NCI-H146 (cell line): ENCODE measurements at places on chromosomes 2 and 18.

- no peak for DNase-seq
Observed at GRCh38 chr2:163859951-163860350, 124.1 kb upstream of the FIGN start.

DNA sequence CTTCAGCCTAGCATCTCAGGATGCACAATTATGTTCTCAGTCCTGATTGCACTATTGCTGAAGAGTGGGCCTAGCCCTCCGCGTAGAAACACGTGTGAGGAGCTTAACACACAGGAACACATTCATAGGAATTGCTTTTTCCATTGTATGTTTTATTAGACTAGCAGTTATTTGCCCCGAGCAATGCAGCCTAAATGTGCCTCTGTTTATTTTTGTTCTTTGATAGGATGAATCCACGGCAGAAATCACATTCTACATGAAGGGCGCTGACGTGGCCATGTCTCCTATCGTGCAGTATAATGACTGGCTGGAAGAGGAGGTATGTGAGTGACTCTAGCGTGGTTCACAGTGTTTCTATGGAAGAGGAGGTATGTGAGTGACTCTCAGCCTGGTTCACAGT is 65.9 kb upstream of the NFATC1 start:
- no peak for DNase-seq

DNA sequence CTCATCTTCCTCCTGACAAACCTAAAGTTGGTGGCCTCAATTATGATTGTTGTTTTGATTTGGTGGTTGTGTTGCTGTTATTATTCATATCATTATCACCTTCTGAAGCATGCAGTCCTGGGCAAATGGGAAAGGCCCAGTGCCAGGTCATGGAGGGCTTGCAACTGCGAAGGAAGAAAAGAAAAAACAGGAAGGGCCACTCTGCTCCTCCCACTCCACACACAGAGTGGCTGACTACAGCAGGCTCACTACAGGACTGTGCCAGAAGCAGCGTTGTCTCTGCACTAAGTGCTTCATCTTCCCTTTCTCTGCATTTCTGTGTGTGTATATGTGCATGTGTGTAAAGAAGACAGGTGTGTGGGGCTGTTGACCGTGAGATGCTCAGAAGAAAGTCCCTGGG is 231.9 kb downstream of the ANKRD30B start:
- DNase-seq = no peak

GRCh38 chr2:200447139-200447855 is 62.6 kb downstream of the KCTD18 start:
- DNase-seq = no peak

- DNase-seq = peak; percentile 6
Observed at GRCh38 chr2:233976690-233977294, 59.6 kb downstream of the TRPM8 start.

DNA sequence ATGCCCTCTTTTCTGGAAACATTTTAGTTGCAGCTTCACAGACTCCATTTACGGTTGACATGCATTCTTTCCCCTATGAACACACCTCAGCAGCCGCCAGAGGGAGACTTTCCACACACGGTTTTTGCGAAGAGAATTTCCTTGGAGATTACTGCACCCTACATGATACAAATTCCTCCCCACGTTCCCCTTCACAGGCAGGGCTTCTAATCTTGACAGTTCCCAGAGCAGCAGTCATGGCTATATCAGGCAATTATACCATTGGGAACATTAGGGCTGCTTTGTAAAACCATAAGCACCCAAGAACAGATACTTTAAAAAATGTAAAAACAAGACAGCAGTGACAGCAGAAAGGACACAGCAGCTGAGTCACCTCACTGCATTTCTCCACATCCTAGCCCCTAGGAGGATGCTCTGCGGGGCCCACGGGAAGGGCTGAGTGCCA is 253.8 kb downstream of the TGIF1 start:
- DNase-seq = peak; percentile 67

- DNase-seq = no peak
Observed at GRCh38 chr2:176083796-176084261, at the start of gene EVX2. EVX2 (minus strand) TSS chr2:176083962; CDS start chr2:176083776, 186 bp downstream.
